COR-L47 (cell line): ENCODE measurements at places on chromosomes 4 and X.

DNA sequence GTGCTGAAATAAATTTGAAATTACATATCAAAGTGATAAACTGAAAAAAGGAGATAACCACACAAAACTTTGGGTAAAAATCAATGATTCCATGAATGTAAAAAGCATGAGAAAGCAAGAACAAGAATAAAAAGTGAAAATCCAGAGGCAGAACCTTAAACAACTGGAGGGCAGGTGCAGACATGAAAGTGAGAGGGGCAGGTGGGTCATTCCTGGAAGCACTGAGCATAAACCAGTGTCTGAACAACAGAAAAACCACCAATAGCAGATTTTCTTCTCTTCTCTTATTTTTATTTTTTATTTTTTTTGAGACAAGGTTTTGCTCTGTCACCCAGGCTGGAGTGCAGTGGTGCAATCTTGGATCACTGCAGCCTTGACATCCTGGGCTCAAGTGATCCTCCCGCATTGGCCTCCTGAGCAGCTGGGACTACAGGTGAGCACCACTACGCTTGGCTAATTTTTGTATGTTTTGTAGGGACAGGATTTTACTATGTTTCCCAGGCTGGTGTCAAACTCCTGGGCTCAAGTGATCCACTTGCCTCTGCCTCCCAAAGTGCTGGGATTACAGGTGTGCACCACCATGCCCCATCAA, 46.8 kb upstream of the GPR78 start:
- no peak for DNase-seq

- DNase-seq: no peak
Observed at GRCh38 chr4:18109676-18110075, 88.1 kb upstream of the LCORL start.

GRCh38 chr4:154660052-154660451, 47.6 kb upstream of the FGG start:
- DNase-seq: no peak

- peak; percentile 14 for DNase-seq
Observed at GRCh38 chr4:20544645-20545044, 155.6 kb upstream of the PACRGL start.

- DNase-seq: peak; percentile 64
Observed at GRCh38 chr4:145938618-145939440, at the start of gene ZNF827. ZNF827 (minus strand) TSS chr4:145938823; CDS start chr4:145938407, 416 bp downstream.
